ENCODE measurements at places on chromosomes 11 and 22.

- DNase-seq: no peak
Measured at GRCh38 chr22:23752090-23752691, 1.3 kb upstream of the ZNF70 start.

DNA sequence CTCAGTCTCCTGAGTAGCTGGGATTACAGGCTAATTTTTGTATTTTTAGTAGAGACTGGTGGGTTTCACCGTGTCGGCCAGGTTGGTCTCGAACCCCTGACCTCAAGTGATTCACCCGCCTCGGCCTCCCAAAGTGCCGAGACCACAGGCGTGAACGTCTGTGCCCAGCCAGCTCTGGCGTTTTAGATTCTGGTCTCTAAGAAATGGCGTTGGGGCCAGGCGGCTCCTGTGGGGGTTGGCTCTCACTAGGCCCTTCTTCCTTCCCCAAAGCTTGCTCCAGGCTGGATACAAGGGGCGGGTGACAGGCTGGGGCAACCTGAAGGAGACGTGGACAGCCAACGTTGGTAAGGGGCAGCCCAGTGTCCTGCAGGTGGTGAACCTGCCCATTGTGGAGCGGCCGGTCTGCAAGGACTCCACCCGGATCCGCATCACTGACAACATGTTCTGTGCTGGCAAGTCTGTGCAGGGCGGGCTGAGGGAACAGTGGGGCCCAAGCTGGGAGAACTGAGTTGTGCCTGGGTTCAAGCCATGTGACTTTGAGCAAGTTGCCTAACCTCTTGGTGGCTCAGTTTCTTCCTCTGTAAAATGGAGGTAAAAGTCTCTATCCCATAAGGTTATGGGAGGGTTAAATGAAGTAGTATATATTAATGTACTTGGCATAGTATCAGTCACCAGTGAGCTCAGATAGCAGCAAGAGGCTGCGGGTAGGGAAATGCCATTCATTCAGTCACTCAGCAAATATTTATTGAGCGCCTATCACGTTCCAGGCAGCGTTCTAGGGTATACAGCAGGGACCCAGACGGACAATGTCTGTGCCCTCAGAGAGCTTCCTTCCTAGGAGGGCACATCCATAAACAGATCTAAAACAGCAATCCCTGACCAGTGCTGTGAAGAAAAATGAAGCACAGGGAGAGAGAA, 10.4 kb downstream of the F2 start:
- DNase-seq: no peak

DNA sequence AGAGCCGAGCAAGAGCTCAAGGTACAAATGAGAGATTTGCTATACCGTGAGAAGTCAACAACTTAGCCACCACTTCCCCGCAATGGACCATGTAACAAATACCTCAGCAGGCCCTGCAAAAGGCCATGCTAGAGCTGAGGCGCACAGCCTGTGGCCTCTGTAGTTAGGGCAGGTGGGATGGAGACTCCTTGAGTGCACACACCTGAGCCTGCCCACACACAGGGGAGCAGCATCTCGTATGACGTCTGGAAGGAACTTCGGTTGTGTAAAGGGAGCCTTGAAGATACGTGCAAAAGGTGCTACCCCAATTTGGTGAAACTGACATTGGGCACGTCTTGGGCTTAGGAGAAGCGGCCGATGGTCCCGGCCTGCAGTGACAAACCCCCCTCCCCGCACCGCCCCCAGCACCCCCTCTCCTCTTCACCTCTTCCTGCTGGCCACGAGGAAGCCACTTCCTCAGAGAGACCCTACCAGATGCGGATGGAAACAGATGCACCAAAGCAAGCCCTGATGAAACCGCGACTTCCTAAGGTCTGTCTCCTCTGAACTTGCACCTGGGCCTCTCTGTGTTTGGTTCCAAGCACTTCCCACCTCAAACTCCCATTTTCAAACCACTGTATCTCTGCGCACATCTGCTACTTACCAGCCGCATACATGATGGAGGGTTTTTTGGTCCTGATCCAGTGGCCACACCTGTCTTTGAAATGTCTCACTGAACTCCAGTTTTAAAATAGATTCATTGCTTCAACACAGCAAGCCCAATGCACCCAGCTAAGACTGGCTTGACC, 10.6 kb downstream of the CDPF1 start:
- no peak for DNase-seq

DNA sequence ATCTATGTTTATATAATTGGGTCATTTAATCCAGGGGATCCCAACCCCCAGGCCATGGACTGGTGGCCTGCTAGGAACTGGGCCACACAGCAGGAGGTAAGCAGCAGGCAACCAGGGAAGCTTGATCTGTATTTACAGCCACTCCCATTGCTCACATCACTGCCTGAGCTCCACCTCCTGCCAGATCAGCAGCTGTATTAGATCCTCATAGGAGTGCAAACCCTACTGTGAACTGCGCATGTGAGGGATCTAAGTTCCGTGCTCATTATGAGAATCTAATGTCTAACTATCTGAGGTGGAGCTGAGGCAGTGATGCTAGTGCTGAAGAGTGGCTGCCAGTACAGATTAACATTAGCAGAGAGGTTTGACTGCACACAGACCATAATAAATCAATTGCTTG, 32.8 kb downstream of the MS4A2 start:
- no peak for DNase-seq

DNA sequence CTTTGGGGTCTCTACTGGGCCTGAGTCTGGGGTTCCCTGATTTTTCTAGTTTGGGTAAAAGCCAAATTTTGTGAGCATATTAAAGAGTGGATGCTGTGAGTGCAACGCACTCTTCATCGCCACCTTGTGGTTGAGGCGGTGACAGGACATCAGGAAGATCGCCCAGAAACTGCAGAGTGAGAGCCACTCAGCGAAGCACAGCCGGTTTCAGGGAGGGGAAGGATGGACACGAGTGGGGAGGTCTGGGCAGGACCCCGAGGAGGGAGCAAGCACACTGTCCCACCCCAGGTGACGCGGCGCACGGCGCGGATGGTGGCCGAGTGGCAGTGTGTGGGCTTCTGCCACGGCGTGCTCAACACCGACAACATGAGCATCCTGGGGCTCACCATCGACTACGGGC, 9.1 kb downstream of the SELENOO start:
- DNase-seq: peak; percentile 42

DNA sequence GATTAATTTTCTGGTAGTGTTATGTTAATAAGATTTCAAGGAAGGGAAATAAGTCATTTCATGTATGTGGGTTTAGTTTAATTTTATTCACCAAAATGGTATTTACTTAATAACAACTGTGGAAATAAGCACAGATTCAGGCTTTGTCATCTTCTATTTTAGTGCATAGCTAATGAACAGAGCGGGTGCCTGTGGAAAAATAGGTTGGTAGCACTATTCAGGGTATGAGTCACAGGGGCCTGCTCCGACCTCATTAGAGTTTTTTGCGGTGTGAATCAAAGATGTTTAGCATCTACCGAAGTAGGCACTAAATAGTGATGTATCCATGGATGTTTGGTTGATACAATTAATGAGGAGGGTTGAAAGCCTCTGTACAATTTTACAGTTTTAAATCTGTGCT, 78.2 kb downstream of the FAT3 start:
- DNase-seq: no peak

DNA sequence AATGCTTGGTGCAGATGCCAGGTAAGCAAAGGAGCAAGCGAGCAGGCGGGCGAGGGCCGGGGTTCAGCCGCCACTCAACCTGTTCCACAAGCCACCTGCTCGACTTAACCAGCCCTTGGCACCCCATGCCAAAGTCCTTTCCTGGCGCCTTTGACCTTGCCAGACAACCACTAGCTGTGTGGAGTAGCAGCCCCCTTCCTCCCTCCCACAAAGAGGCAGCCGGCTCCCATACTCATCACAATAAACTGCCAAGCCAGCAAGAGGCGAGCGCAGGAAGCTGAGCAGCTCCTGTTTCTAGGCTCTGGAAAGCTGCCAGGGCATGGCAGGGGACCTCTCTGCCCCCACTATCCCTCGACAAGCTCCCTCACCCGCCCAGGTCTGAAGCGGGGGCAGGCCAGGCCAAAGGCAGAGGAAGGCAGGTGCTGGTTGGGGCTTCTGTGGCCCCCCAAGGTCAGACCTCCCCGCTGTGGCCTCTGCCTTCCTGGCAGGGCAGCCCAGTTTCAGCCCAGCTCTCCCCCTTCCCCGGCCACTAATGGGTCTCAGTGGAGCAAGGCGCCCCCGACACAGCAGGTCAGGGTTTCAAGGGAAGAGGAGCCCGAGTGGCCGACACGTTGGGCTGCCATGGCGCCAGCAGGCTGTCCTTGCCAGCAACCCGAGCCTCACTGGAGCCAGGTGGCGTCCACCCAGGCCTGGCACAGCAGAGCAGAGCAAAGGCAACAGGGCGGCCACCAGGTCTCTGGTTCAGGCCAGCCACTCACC, 15.3 kb downstream of the MACROD1 start:
- DNase-seq: no peak

DNA sequence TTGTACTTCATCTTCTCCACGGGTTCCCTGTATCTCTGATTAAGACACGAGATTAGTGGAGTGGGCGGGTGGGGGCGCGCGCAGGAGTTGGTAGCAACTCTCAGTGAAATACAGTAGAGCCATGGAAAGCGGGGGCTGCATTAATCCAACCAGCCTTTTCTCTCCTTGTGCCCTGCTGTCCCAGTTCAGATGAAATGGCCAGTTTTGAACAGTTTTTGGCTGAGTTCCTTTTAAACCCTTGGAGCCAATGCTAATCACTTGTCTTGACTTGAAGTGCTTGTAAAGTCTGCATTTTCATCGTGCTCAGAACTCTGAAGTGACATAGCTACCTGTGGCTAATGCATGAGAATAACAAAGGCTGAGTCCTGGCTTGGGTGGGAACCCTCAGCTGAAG, 734 bp upstream of the TMEM123 start:
- DNase-seq: no peak

DNA sequence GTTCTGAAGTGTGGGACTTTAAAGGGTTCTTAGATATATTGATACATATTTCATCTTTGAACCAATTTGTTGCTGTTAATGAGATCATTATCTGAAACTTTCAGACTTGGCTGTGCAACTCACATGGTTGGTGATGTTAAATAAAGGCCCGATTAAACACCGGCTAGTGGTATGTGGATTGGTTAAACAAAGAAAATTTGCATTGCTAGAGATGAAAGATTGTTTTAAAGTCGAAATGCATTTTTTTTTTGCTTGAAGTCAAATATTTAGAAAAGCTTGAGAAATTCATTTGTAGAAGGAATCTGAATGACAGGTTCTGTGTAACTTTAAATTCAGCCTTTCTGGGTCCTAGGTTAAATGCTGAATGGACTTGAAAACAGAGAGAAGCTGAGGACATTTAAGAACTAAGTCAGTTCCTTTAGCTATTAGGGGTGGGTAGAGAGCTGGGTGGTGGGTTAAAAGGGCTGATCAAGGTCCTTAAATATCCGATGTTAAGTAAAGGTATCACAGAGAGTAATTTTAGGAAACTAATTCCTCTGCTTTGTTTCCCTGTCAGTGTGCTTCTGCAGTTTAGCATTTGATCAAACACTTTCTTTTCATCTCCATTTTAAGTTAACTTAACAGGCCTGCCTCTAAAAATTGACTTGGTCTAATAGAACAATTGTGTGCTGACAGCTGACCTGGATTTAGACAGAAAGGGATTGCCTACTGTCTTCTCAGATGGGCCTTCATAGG, 4.5 kb downstream of the ZNRF3 start:
- DNase-seq: no peak

- DNase-seq: no peak
Measured at GRCh38 chr11:59611570-59612565, 3.7 kb downstream of the OSBP start.

- no peak for DNase-seq
Measured at GRCh38 chr11:94494126-94494680, 419 bp downstream of the ANKRD49 start.

- DNase-seq: no peak
Measured at GRCh38 chr11:74950374-74950969, 1.4 kb downstream of the SPCS2 start.

GRCh38 chr11:64348383-64349024, 8.5 kb downstream of the CCDC88B start:
- no peak for DNase-seq

DNA sequence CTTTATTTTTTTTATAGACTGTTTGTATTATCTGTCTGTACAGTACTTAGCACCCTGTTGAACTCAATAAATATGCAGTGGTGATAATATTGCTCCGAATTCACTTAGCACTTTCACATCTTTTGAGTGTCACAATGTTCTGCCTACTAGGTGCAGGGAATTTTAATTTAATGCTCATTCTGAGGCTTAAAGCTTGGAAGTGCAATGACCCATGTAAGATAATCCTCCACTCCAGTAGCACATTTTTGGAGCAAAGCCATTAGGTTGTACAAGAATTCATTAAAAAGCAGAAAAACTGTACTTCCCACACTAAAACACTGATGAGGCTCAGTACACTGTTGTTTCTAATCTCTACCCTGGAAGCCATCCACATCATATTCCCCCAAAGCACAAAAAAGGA, 255.3 kb upstream of the MTNR1B start:
- no peak for DNase-seq

DNA sequence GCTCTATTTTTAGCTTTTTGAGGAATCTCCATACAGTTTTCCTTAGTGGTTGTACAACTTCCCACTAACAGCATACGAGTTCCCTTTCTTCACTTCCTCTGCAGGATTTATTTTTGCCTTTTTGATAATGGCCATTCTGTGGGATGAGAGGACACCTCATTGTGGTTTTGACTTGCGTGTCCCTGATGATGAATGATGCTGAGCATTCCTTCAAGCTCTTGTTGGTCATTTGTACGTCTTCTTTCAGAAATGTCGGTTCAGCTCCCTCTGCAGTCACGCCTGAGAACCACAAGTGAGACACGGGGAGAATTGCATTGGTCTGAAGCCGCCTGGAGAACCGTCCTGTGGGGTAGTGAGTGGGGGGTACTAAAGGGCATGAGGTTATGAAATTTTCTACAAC, 2.0 kb upstream of the KRTAP5-10 start:
- DNase-seq: no peak

DNA sequence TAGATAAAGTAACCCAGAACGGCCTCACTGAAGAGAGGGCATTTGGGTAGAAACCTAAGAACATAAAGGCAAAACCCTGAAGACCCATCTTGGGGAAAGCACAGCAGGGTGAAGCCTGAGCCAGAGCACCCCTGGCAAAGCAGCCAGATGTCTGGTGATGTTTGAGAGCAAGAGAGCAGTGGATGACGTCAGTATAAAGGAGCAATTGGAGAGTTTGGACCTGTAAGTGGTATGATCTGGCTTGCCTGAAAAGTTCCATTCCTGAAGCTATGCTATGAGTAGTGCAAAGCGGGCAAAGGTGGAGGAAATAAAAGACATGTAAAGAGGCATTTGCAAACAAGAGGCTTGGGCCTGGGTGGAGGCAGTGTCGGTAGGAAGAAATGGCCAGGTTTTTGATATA, 167.8 kb downstream of the MSANTD4 start:
- no peak for DNase-seq

GRCh38 chr11:58963551-58964104, 24.3 kb downstream of the GLYATL1 start:
- no peak for DNase-seq

DNA sequence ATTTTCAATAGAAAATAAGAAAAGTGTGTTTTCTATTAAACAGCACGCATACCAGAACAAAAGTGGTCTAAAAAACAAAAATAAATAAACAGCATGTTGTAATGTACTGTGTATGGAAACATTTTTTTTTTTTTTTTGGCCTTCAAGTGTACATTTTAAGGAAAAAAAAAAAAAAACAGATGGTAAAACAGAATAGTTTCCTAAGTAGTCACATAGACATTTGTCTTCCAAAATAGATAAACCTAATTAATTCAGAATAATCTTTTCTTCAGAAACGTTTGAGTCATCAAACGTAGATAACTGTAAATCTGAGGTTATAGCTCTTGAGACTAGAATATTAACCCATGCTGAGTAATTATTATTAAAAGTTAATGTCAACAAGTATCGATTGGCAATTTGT, 396 bp upstream of the CFAP300 start:
- DNase-seq: no peak

Measured in stimulated activated CD4-positive, alpha-beta T cell treated with anti-CD3 and anti-CD28 coated beads, Interleukin-1b, Interleukin-23, amount 100 ng/mL, for 1 hour (primary cell).